CD4-positive, alpha-beta memory T cell (primary cell): ENCODE measurements at places on chromosomes 7 and 10. TPM values are rescaled to one million over a fixed set of nuclear protein-coding genes. Genes with fewer than 3 reads are reported as not detected.

GRCh38 chr7:51366930-51367613, 50.5 kb upstream of the COBL start:
- H3K4me3 ChIP-seq = no peak overlapping the region
- H3K4me1 ChIP-seq = no peaks in the 10 kb centered on the region
- no peak overlapping the region for H3K27ac ChIP-seq
- H3K36me3 ChIP-seq = no peaks in the 10 kb centered on the region
- DNase-seq = no peak

DNA sequence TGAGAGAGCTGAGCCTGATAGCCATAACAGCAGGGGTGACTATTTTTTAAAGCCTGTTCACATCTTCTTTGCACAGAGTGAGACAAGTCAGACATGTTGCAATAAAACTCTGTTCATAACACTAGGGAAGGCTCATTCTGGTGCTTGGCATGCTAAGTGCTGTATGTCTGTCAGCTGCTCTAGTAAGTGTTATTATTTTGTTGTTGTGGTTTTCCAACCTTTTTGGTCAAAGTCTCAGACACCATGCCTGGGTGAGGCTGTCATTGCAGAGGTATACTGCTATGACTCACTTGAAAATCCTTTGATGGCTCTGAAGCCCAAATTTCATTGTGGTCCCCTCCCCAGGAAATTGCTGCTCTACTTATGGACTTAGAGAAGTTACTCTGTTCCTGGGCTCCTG, 129.7 kb downstream of the ADRA2A start:
- H3K27me3 ChIP-seq = no peaks in the 10 kb centered on the region
- H3K27ac ChIP-seq = no peak overlapping the region
- no peaks in the 10 kb centered on the region for H3K36me3 ChIP-seq
- H3K4me1 ChIP-seq = no peaks in the 10 kb centered on the region
- no peak overlapping the region for H3K4me3 ChIP-seq

- H3K27ac ChIP-seq = no peak overlapping the region
- no peaks in the 10 kb centered on the region for H3K4me1 ChIP-seq
- no peak for DNase-seq
- no peak overlapping the region for H3K4me3 ChIP-seq
- H3K27me3 ChIP-seq = no peaks in the 10 kb centered on the region
- H3K36me3 ChIP-seq = no peaks in the 10 kb centered on the region
Observed at GRCh38 chr10:51986516-51986915, 287.1 kb upstream of the CSTF2T start.

DNA sequence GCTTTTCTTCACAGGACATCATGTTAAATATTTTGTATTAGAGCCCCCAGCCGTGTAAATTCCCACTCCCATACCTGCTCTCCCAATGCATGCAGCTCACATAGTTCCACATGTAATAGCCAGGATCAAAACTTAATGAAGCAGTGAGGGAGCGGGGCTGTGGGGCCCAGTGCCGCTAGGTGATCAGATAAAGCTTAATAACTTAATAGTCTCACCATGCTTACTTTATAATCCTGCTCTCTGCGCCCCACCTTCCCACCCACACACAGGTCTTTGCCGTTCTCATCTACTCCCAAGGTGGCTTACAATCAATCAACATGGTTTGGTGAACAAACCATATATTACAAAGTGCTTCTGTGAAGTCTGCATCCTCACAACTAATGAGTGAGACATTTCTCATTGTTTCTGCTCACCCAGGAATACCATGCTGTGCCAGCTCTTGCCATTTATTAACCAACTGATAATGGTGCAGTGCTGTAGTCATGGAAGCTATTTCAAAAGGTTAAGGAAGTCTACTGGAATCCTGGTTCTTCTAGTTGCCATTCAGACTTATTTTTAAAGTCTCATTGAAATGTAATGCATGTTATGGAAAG, 156.4 kb downstream of the CTTNBP2 start:
- no peaks in the 10 kb centered on the region for H3K27me3 ChIP-seq
- H3K36me3 ChIP-seq = no peaks in the 10 kb centered on the region
- no peak overlapping the region for H3K27ac ChIP-seq
- H3K4me1 ChIP-seq = no peaks in the 10 kb centered on the region
- H3K4me3 ChIP-seq = no peak overlapping the region
- DNase-seq = no peak

- H3K4me3 ChIP-seq = no peak overlapping the region
- no peaks in the 10 kb centered on the region for H3K4me1 ChIP-seq
- no peaks in the 10 kb centered on the region for H3K36me3 ChIP-seq
- H3K27me3 ChIP-seq = no peaks in the 10 kb centered on the region
Observed at GRCh38 chr7:150431839-150432658, 18.4 kb upstream of the GIMAP8 start.

DNA sequence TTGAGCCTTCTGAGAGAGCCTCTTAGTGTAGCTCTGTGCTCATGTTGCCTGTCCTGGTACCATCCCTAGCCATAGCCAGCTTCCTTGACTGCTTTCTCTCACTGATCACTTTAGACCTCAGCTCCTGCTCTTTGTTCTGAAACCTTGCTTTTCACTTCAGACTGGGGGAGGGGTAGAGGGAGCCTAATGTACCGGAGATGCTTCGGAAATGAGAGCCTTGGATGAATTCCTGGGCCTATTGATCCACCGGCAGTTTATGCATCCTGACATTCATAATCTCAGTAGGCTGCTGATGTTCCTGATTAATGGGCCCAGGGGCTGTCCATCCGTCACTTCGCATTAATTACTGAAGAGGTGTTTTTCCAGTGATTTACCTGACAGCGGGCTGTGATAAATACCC, 38.8 kb downstream of the R3HCC1L start:
- peaks cover 12% of the 10 kb centered on the region for H3K4me1 ChIP-seq
- no peak overlapping the region for H3K4me3 ChIP-seq
- H3K36me3 ChIP-seq = no peaks in the 10 kb centered on the region
- DNase-seq = no peak

DNA sequence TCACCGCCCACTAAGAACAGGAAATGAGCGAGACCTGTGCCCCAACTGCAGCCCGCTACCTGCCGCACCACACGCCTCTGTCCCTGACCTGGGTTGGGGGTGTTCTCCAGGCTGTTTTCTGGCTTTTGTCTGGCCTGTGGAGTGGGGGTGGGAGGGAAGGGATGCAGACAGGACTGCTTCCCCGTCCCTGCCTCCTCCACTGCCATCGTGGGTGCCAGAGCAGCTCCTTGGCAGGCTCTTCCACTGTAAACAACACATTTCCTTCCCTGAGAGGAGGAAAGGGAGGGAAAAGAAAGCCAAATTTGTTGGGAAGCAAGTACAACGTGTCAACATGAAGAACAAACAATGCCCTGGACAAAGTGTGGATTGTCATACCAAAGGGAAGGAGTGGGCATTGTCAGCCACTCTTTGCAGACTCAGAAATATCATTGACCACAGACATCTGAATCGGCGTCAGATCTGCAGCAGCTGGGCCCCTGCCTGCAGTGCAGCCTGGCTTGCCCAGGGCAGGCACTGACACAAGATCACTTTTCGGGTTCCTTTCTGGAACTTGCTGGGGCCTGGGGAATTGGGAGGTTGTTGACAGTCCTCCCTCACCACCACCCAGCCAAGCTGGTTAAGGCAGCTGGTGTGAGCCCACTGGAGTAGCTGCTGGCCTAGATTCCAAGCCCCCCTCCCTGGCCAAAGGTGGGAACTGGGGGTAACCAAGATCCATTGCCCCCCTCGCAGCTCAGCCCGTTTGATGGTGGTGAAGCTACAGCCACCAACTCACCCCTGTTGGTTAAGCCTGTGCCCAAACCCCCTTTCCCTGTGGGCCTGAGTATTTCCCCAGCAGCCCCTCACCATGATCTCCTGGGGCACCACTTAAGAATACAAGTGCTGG, 22.6 kb upstream of the TRIM8 start:
- peaks cover 22% of the 10 kb centered on the region for H3K36me3 ChIP-seq
- no peak for DNase-seq
- no peak overlapping the region for H3K4me3 ChIP-seq
- peaks cover 15% of the 10 kb centered on the region for H3K4me1 ChIP-seq

GRCh38 chr10:75972491-75973276, 541.3 kb downstream of the LRMDA start:
- H3K4me3 ChIP-seq = no peak overlapping the region
- no peaks in the 10 kb centered on the region for H3K36me3 ChIP-seq
- H3K27ac ChIP-seq = no peak overlapping the region
- no peaks in the 10 kb centered on the region for H3K27me3 ChIP-seq

DNA sequence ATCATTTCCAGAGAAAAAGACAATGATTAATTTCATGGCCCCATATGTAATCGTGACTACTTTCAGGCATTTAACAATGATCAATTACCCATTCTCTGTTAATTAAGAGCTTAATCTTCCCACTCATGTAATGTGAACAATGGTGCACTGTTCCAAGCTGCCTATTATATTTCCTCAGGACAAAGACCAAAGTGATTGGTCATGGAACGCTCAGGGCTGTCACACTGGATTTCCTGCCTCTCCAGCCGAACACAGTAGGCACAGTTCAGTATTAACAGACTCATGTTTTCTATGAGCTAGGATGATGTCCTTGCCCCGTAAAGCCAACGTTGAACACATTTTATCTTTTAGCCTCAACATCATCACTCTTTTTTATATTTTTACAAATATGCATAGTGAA, 142.7 kb upstream of the FZD8 start:
- no peaks in the 10 kb centered on the region for H3K36me3 ChIP-seq
- no peaks in the 10 kb centered on the region for H3K4me1 ChIP-seq
- H3K27ac ChIP-seq = no peak overlapping the region
- no peak for DNase-seq
- no peaks in the 10 kb centered on the region for H3K27me3 ChIP-seq

DNA sequence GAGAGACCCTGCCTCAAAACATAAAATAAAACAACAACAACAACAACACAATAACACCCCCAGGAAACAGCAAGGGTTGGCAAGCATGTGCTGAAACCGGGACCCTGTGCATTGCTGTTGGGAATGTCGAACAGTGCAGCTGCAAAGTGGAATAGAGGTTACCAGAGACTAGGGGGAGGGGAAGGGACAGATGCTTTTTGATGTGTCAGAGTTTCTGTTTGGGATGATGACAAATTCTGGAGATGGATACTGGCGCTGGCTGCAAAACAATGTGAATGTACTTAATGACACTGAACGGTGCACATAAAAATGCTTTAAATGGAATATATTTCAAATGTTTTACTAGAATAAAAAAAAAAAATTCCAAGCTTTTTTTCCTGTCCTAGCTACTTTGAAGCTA, 241.8 kb downstream of the TEX36 start:
- no peak for DNase-seq
- H3K27ac ChIP-seq = no peak overlapping the region
- no peaks in the 10 kb centered on the region for H3K27me3 ChIP-seq
- no peaks in the 10 kb centered on the region for H3K4me1 ChIP-seq
- H3K36me3 ChIP-seq = no peaks in the 10 kb centered on the region

DNA sequence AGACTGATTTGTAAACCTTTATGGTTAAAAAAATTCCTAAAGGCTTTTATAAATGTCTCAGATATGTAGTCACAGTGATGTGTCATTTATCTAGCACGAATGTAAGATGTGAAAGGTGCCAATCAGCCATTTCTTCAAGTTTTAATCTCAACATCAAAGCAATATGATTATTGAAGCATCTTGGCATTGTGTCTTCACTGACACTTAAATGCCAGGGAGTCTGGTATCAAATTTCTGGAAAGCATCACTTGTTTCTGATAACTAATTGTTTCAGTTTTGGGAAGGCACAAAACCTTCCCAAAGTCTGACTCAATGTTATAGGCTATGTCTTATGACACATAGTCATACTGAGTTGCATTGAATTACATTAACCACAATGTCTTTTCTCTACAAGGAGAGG, 492.0 kb upstream of the CNTNAP2 start:
- no peaks in the 10 kb centered on the region for H3K27me3 ChIP-seq
- H3K36me3 ChIP-seq = no peaks in the 10 kb centered on the region
- no peaks in the 10 kb centered on the region for H3K4me1 ChIP-seq
- H3K27ac ChIP-seq = no peak overlapping the region

DNA sequence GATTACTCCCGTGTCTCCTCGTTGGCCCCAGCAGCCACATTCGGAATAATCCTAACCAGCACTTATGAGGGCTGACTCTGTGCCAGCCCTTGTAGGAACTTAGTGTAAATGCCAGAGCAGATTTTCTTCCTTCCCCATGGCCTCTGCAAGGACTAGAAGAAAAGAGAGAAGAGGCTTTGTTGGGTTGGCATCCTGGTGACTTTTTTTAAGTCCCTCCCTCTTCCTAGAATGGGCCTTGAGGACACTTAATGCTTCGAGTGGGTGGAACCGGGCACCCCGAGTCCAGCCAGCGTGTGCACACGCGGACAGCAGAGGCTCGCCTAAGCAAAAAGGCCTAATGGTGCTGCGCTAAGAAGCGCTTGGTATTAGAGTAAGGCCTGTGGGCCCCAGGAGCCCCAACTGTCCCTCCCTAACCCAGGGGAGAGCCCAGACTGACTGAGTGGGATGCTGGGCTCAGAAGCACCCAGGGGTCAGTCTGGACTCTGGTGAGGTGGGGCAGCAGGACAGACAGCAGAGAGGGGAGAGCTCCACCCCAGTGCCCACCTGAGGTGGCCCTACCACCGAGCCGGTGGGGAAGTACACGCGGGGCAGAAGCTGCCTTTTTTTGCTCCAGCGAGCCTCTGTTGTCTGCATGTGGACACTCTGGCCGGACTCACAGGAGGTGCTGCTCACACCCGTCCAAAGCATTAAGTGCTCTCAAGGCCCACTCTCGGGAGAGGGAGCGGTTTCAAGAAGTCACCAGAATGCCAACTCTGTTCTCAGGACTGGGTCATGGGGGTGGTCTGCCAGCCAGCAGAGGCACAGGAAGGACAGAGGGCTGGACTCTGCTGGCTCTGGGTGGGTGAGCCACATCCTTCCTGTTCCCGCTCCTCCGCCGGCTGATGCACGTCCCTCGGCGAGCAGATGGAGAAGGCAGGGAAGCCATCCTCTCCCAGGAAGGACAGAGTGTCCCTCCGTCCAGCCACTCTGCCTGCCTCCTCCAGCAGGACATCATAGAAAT, 12.5 kb downstream of the ITPRIP start:
- no peaks in the 10 kb centered on the region for H3K36me3 ChIP-seq
- H3K27me3 ChIP-seq = no peaks in the 10 kb centered on the region
- no peak for DNase-seq
- no peak overlapping the region for H3K27ac ChIP-seq
- H3K4me1 ChIP-seq = peaks cover 100% of the 10 kb centered on the region

GRCh38 chr10:71840177-71840957, 10.7 kb downstream of the PSAP start:
- no peak overlapping the region for H3K4me3 ChIP-seq
- DNase-seq = no peak
- no peaks in the 10 kb centered on the region for H3K36me3 ChIP-seq
- H3K27me3 ChIP-seq = no peaks in the 10 kb centered on the region
- peaks cover 63% of the 10 kb centered on the region for H3K4me1 ChIP-seq
- no peak overlapping the region for H3K27ac ChIP-seq

- no peak overlapping the region for H3K27ac ChIP-seq
- H3K4me1 ChIP-seq = peaks cover 7% of the 10 kb centered on the region
- H3K27me3 ChIP-seq = no peaks in the 10 kb centered on the region
- H3K4me3 ChIP-seq = no peak overlapping the region
- no peaks in the 10 kb centered on the region for H3K36me3 ChIP-seq
Observed at GRCh38 chr10:102310361-102311024, 65.2 kb downstream of the GBF1 start.

The TAS2R41 gene
- 0.61 TPM for total RNA-seq

The FRMD4A gene
- 1.9 TPM for total RNA-seq

The HMX2 gene
- not detected for total RNA-seq

The GJD4 gene
- not detected for total RNA-seq

The GIMAP6 gene
- total RNA-seq = 158 TPM

The SEC61G gene
- 67.0 TPM for total RNA-seq

The ZNF800 gene
- 63.3 TPM for total RNA-seq

The FAM131B gene
- total RNA-seq = 0.97 TPM

The GTF2I gene
- 144 TPM for total RNA-seq
